ENCODE measurements at places on chromosomes 13 and 19. TPM values are rescaled to one million over a fixed set of nuclear protein-coding genes. Genes with fewer than 3 reads are reported as not detected.

The RFPL4A gene
- total RNA-seq, result not detected

The GAS6 gene
- 58.9 TPM for total RNA-seq

DNA sequence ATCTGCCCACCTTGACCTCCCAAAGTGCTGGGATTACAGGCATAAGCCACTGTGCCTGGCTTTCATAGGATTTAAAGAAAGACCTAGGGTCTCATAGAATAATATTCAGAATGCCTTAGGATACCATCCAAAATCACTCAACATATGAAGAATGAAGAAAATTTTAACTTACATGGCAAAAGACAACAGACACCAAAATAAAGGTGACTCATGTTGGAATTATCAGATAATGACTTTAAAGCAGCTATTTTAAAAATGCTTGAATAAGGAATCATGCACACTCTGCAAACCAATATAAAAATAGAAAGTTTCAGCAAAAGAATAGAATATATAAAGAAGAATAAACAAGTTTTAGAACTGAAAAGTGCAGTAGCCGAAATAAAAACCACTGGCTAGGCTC, 29.3 kb downstream of the ZNF566 start:
- no peak for DNase-seq

DNA sequence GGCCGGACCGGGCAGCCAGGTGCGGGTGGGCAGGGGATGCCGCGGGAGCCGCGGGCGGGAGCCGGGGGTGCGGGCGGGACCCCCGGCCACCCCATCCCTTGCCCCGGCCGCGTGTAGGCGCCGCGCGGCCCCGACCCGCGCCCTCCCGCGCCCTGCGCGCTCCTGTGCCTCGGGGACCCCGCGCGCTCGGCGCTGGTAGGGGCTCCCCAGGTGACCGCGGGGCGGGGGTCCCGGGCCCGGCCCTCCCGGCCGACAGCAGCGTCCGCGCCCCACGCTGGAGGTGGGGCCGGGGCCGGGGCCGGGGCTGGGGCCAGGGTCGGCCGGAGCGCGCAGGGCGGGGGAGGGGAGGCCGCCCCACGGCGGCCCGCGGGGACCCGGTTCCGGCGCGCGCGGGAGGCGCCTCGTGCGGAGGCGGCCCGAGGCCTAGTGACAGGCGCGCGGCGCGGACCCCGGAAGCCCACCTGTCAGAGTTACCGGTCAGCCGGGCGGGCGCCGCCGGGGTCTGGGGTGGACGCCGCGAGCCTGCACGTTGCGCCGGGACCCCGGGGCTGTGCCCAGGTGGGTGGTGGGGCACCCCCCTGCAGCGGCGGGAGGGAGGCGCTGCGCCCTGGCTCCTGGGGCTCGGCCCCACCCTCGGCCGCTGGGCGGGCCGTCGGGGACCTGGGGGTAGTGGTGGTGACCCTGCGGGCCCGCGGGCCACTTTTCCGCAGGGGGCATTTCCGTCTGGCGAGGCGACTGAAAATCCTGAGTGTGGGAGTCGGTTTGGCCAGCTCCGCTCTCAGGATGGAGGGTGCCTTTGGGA, 518 bp downstream of the TFDP1 start:
- peak; percentile 16 for DNase-seq

DNA sequence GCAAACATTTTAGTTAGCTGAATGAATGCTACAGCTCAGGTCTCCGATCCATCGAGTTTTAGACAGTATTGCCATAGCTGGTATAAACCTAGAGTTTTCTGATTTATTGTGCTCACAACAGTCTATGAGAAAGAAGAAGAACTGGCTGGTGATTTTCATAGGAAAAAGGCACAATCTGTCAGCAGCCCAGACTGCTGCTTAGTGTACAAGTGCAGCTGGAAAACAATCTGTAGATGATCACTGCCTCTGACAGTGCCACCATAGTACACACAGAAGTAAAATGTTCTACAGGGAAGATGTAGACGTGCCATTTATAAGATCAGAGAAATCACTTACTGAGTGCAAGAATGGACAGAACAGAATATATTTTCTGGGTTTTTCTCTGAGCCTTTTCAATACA, 48.4 kb downstream of the MYO16 start:
- no peak for DNase-seq

- DNase-seq, result no peak
Observed at GRCh38 chr13:114088863-114089262, 43.6 kb downstream of the RASA3 start.

Measured in MCF 10A (cell line).